ENCODE measurements at places on chromosomes 2 and 18. TPM values are rescaled to one million over a fixed set of nuclear protein-coding genes. Genes with fewer than 3 reads are reported as not detected.

The SCYGR2 gene
- polyA plus RNA-seq: not detected

The DPYSL5 gene
- 6.8 TPM for polyA plus RNA-seq

The NT5C1B gene
- 1.5 TPM for polyA plus RNA-seq

The ADRA2B gene
- polyA plus RNA-seq: 4.4 TPM

The PLB1 gene
- polyA plus RNA-seq: 1.2 TPM

The UCN gene
- 0.65 TPM for polyA plus RNA-seq

The ITGB6 gene
- 16.7 TPM for polyA plus RNA-seq

The KCNG3 gene
- polyA plus RNA-seq: 1.1 TPM

Measured in left kidney (tissue), 8 donors.